Breast epithelium (tissue), 4 donors: ENCODE measurements at places on chromosomes 1 and 21.

DNA sequence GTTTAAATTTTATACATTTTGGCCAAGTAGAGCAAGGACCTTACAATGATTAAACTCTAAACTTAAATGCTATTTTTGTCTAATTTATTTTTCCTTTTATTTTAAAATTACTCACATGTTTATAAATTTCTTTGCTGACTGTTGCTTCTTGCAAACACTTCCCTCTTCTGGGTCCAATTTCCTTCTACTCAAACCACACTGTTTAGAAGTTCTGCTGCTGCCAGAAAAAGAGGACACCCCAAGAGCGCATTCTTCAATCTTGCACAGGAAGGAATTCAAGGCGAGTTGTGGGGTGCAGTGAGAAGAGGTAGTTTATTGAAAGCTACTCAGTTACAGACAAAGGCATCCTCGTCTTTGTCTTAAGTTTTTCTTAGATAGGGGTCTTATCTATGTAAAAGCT is 88.5 kb upstream of the NEK7 start:
- no peaks in the 10 kb centered on the region for H3K27me3 ChIP-seq
- no peak overlapping the region for H3K27ac ChIP-seq
- no peaks in the 10 kb centered on the region for H3K4me1 ChIP-seq
- no peak for DNase-seq
- no peaks in the 10 kb centered on the region for H3K36me3 ChIP-seq

GRCh38 chr1:4267381-4268261 is 367.5 kb upstream of the C1orf174 start:
- H3K36me3 ChIP-seq = no peaks in the 10 kb centered on the region
- H3K27ac ChIP-seq = no peak overlapping the region
- H3K27me3 ChIP-seq = no peaks in the 10 kb centered on the region
- H3K4me1 ChIP-seq = no peaks in the 10 kb centered on the region

- H3K4me1 ChIP-seq = no peaks in the 10 kb centered on the region
- H3K36me3 ChIP-seq = peaks cover 3% of the 10 kb centered on the region
- no peak overlapping the region for H3K27ac ChIP-seq
Measured at GRCh38 chr1:10326251-10326650, 72.6 kb upstream of the PGD start.

DNA sequence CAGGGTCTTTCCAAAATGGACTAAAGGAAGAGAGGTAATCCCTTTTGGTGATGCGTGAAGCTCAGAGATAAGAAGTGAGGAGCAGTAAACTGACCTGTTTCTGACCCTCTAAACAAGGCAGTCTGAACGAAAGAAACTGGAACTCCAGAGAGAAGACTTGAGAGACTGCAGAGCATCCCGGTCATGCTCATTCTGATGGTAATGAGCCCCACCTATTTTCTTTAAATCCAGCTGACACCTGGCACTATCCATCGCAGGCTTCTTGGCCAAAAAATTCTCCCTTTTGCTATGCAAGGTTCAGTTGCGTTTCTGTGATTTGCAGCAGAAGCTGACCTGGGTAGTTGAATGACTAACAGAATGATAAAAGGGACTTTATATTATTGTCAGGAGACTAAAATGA is 105.9 kb upstream of the KCNK2 start:
- no peaks in the 10 kb centered on the region for H3K36me3 ChIP-seq
- DNase-seq = no peak
- H3K27me3 ChIP-seq = no peaks in the 10 kb centered on the region
- no peak overlapping the region for H3K4me3 ChIP-seq
- H3K27ac ChIP-seq = no peak overlapping the region

DNA sequence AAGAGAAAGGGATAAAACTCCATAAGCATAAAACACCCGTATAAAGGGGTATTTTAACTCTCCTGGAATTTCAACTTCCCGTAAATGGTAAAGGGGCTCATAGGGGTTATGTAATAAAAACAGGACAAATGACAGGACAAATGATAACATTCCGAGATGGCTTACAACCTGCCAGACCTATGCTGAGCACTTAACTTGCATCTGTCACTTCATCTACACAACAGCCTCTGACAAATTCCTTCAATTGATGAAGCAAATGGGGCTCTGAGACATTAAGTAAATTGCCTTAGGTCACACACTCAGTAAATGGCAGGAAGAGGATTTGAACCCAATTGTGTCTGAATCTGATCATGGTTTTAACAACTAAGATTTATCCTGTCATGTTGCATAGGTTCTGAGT is 327.6 kb upstream of the SNX7 start:
- no peak for DNase-seq

DNA sequence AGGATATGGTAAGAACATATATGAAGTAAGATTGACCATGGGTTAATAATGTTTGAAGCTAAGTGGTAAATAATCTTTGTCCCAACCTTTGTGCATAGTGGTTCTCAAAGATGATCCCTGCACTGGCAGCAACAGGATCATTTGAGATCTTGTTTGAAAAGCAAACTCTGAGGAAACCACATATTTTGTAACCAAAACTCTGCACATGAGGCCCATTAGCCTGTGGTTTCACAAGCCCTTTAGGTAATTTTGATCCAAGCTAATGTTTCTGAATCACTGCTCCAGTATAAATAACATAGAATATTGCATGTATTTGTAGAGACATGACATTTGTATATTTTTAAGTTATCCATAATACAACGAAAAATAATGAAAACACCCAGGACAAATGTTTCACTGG is 147.9 kb upstream of the RGS18 start:
- DNase-seq = no peak
- no peaks in the 10 kb centered on the region for H3K36me3 ChIP-seq
- no peaks in the 10 kb centered on the region for H3K27me3 ChIP-seq
- H3K4me1 ChIP-seq = no peaks in the 10 kb centered on the region
- no peak overlapping the region for H3K27ac ChIP-seq

- H3K36me3 ChIP-seq = no peaks in the 10 kb centered on the region
- no peak for DNase-seq
- H3K4me3 ChIP-seq = no peak overlapping the region
- H3K4me1 ChIP-seq = no peaks in the 10 kb centered on the region
- no peak overlapping the region for H3K27ac ChIP-seq
Measured at GRCh38 chr1:159835862-159836525, 9.3 kb downstream of the SLAMF8 start.

DNA sequence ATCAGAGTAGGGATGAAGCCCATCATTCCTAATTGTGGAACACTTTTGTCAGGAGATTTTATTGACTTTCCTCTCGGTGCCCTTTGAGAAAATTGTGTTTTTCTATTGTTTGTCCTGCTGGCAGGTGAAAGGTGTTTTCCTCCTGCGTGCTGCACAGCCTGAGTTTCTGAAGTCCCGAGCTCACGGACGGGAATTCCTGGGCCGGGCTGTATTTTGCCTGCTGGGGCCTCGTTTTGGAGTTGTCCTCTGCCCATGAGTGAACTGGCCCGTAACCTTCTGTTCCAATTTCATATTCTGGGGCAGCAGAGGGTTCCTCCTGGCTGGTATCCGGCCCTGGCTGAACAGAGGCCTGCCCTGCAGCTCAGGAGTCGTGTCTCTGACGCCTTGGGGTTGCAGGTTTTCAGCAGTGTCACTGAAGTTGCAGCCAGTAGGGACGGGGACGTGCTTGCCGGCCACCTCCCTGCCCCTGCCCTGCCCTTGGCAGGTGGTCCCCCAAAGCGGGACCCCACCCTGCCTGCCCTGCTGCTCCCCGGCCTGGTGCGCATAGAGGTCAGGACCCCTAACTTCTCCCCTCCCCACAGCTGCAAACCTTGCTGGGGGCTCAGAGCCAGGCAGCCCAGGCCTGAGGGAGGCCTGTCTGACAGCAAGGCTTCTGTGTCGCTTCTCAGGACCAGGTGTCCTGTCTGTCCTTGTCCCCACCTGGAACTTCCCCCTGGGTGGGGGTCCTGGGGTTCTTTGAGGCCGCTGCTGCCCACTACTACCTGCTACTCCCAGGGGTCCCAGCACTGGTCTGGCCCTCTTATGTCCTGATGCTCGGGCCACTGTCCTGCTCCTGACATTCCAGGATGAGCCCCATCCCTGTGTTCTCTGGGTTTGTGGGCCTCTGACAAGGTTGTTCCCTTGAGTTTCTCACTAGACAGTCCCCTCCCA is 49.0 kb downstream of the SLX9 start:
- no peak overlapping the region for H3K4me3 ChIP-seq
- H3K27ac ChIP-seq = no peak overlapping the region
- no peaks in the 10 kb centered on the region for H3K4me1 ChIP-seq

- H3K27me3 ChIP-seq = no peaks in the 10 kb centered on the region
- H3K4me1 ChIP-seq = no peaks in the 10 kb centered on the region
- no peak overlapping the region for H3K4me3 ChIP-seq
- H3K27ac ChIP-seq = no peak overlapping the region
Measured at GRCh38 chr1:234467821-234468220, 11.2 kb downstream of the TARBP1 start.
